NCI-H1930 (cell line): ENCODE measurements at places on chromosomes 3 and 15.

- no peak for DNase-seq
Measured at GRCh38 chr15:27638958-27639357, 460.2 kb downstream of the OCA2 start.

- peak; percentile 5 for DNase-seq
Measured at GRCh38 chr3:168040607-168041208, 55.0 kb downstream of the GOLIM4 start.

- no peak for DNase-seq
Measured at GRCh38 chr3:37625690-37626360, 235.9 kb upstream of the CTDSPL start.

- DNase-seq, result no peak
Measured at GRCh38 chr3:35814531-35814930, 175.2 kb downstream of the ARPP21 start.

GRCh38 chr15:39362821-39363561 lies 217.9 kb upstream of the THBS1 start:
- DNase-seq, result no peak

DNA sequence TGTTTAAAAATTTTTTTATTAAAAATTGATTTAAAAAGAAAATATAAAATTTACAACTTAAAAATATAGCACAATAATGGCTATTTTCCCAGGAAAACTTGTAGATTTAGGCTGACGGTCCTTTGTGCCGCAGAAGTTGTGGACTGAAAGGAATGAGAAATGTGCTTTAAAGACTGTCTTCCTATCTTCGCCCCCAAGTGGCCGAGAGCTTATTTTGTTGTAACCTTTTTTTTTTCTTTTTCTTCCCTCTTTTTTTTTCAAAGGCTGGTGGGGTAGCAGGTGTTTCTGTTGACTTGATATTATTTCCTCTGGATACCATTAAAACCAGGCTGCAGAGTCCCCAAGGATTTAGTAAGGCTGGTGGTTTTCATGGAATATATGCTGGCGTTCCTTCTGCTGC lies 15.5 kb downstream of the SLC25A26 start:
- DNase-seq, result no peak
